ENCODE measurements at places on chromosomes 2 and 18.

DNA sequence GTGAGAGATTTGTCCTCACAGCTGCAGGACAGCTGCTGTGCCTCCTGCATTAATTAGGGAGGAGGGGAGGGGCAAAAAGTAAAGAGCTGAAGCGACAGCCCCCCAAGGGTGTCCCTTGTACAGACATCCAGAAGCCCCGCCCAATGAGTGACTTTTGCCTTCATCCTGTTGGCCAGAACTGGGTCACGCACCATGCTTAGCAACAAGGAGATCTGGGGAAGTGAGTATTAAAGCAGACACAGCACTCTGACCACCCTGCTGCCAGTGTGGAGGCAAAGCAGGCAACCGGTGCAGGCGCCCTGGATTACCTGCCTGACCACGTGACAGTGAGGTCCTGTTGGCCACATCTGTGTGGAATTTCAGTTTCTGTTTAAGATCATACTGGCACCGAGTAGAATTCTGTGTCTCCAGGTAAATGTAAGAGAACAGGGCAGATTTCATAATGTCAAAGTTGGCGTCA lies 21.5 kb upstream of the BIN1 start:
- no peak for DNase-seq

DNA sequence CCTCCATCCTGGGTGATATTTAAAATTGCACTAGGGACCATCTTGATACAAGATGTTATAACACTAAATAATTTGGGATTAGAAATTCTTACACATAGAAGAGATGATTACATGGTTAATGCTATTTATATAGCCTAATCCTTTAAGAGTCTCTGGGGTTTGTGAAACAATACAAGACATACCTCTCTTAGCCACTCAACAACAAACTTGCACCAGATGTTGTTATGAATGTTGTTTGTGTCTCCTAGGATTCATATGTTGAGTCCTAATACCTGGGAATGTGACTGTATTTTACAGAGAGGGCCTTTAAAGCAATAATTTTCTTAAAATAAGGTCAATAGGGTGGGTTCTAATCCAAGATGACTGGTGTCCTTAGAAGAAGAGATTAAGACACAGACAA lies 678.3 kb downstream of the NYAP2 start:
- DNase-seq = no peak

GRCh38 chr18:22739789-22740188 lies 193.3 kb upstream of the RBBP8 start:
- DNase-seq = no peak

- DNase-seq = no peak
These were observed 32.4 kb downstream of the UPP2 start for GRCh38 chr2:158134055-158134454.
